Fibroblast of skin of right quadriceps (primary cell): ENCODE measurements at places on chromosomes 13 and 19.

DNA sequence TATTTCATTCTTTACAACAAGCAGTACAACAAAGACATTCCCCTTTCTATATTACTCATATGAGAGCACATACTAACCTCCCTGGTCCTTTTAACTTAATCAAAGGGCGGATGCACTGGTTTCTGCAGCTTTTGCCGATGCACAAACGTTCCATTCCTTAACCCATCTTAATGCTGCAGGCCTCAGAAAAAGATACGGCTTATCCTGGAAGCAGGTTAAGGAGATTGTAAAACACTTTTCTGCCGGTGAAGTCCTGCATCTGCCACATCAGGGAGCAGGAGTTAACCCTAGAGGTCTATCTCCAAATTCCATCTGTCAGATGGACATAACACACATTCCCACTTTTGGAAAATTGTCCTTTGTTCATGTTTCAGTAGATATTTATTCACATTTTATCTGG is 11.5 kb upstream of the ZNF814 start:
- no peak for DNase-seq

- peak; percentile 61 for DNase-seq
Observed at GRCh38 chr13:93227280-93227877, 772 bp downstream of the GPC6 start.

- DNase-seq = no peak
Observed at GRCh38 chr13:46676378-46676725, 120.6 kb downstream of the ESD start.

DNA sequence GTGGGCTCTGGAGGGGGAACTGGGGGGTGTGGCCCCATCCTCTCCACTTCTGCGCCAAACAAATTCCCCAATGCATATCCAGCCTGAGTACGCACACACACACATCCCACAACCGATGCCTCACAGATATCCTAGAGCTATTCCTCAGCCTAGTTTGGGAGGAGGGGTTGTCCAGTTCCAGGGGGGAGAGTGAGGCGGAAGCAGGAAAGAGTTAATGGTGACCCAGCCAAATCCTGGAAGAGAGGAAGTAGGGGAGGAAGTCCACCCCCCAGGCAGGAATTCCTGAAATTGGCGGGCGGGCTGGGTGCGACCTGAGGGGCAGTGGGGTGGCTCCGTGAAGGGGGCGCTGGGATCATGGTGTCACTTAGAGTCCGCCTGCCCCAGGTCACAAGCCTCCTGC is 897 bp downstream of the GPR4 start:
- no peak for DNase-seq

- DNase-seq = no peak
Observed at GRCh38 chr19:38405276-38405675, 2.4 kb downstream of the FAM98C start.

DNA sequence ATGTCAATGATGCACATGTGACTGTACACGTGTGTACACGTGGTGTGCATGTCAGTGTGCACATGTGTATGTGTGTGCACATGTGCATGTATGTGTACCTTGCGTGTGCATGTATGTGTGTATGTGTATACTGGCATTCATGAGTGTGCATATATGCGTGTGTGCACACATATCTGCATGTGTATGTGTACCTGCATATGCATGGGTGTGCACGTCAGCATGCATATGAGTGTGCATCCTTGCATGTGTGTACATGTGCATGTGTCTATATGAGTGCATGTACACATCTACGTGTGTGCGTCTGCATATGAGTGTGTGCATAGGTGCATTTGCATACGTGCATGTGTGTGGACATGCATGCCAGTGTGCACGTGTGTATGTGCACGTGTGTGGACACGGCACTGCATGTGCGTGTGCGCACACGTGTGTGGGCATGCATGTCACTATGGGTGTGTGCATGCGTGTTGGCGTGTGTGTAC is 48.5 kb downstream of the GADD45B start:
- no peak for DNase-seq

DNA sequence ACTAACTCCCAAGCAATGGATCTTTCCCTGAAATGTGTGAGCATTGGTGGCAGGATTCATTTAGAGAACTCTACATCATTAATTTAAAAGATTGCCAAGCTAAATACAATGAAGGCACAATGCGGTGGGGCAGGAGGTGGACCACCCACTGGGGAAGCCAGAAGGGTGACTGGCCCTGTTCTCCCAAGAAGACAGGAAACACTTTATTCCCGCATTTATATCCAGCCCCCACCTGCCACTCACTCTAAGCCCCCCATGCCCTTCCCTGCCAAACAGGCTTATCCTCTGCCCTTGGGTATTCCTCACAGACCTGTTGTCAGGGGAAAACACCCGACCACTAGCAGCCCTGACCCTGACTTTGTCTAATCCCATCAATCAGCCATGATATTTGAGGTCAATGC is 189.1 kb upstream of the UBL3 start:
- no peak for DNase-seq

DNA sequence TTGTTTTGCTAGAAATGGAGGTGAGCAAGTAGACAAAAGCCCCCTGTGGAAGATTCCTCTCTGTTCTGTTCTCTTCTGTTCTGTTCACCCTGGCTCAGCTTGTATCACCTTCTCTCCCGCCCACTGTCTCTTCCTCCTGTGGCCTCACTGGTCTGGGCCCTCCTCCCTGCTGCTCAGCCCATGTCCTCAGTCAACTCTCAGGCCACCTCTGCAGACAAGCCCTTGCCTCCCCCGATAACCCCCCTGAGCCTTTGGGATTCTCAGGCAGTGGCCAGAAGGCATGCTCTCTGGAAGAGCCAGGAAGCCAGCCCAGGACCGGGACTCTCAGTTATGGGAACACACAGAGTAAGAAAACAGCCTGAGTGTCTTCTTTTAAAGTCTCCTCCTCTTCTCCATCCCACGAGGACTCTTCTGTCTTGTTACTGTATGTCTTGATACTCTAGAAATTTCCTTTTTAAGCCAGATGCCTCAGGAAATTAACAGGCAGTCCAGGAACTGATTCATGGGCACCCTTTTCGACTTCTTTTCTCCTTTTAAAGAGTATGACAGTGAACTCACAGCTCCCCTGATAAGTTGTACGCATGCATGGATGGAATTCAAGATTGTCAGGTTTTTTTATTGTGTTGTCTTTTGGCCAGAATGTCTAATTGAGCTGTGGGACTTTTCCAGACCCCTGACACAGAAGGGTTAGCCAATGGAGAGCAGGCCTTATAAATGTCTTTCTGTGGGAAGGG is 33.7 kb downstream of the SHISA2 start:
- peak; percentile 7 for DNase-seq

DNA sequence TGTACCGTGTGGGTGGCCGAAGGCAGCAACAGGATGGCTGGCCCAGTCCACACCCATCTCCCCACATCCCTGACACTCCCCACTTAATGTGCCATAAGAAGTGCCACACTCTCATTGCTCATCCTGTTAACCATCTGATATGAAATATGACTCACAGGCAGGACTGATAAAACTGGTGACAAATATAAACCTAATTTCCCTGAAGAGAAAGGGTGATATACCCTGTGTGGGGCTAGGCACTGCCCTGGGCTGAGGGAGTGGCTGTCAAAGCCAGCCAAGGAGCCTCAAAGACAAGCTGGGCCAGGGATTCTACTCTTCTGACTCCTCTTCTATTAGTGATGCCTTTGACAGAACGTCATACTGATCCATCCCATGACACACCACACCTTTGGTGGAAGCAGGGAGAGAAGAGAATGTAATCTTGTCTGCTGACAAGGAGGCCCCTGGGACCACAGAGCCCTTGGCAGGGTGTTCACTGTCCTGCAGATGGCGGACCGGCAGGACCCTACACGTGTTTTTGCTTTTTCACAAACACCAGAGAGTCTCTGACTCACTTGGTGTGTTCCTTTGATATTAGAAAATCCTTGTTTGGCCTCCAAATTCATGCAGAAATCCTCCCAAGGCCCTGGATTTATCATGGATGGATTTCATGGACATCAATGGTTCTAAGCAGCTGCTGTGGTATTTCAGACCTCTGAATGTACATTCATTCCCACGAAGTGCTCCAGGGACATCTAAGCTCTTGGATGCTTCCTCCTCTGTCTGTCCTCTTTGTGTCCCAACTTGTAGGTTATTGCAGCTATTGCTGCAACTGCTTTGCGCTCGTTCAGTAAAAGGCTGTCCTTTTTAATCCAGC is 98.0 kb upstream of the WASF3 start:
- DNase-seq = no peak

DNA sequence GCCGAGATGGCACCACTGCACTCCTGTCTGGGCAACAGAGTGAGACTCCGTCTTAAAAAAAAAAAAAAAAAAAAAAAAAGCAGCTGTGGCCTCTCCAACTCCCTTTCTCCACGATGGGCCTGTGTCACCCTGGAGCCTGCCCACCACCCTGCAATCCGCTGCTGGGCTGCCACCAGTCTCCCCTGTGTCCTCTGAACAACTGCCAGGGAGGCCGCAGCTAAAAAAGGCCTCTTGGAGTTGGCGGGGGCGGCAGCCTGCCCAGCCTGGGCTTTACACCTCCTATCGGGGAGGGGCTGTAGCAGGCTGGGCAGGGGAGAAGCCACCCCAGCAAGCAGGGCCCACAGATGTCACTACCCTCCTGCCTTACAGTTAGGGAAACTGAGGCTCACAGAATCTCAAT is 3.5 kb downstream of the CDC37 start:
- DNase-seq = no peak

DNA sequence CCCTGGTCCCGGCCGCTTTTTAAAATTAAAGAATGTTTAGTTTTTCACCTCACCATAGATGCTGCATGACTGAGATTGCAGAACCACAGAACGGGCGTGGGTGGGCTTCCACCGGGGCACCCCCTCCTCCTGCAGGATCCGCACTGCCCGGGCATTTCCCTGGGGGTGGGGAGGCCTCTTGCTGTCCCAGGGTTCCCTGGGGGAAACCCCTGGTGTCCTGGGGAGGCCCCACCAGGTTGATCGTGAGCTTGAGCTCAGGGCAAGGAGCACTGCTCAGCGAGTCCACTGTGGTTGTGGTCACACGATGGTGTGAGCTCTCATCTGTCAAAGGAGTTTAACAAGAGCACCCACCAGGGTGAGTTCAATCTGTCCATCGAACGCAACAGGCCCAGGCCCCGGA is 11.4 kb upstream of the TCF3 start:
- no peak for DNase-seq

GRCh38 chr13:26508885-26509284 is 48.6 kb upstream of the WASF3 start:
- DNase-seq = peak; percentile 80

GRCh38 chr19:2149980-2150793 is 1.2 kb downstream of the AP3D1 start:
- no peak for DNase-seq

DNA sequence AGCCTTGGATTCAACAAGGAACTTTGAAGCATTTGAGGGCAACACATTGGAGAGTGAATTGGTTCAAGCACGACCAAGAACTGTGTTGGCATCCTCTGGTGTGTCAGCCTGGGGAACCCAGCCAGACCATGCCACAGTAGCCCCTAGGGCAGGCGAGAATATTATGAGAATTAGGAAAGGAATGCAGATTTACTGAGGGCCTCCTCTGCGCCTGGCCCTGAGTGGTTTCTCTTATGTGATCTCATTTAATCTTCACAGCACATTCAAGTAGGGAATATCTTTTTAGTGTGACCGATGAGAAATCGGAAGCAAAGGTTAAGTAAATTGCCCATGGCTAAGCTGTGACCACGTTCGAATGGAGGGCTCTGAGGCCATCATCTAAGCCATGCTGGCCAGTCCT is 15.3 kb upstream of the ERICH6B start:
- no peak for DNase-seq

DNA sequence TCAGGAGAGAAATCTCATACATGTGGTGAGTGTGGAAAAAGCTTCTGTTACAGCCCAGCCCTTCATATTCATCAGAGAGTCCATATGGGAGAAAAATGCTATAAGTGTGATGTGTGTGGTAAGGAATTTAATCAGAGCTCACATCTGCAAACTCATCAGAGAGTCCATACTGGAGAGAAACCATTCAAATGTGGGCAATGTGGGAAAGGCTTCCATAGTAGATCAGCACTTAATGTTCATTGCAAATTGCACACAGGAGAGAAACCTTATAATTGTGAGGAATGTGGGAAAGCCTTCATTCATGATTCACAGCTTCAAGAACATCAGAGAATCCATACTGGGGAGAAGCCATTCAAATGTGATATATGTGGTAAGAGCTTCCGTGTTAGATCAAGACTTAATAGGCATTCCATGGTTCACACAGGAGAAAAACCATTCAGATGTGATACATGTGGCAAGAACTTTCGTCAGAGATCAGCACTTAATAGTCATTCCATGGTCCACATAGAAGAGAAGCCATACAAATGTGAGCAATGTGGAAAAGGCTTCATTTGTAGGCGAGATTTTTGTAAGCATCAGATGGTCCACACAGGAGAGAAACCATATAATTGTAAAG is 15.2 kb downstream of the ZNF221 start:
- no peak for DNase-seq
